ENCODE measurements at places on chromosomes 6 and 20. TPM values are rescaled to one million over a fixed set of nuclear protein-coding genes. Genes with fewer than 3 reads are reported as not detected.

SIRPB2 gene
- total RNA-seq: 3.0 TPM

KCNK16 gene
- total RNA-seq: not detected

BTNL2 gene
- not detected for total RNA-seq

PHACTR3 gene
- 2.4 TPM for total RNA-seq

ZNF311 gene
- 1.5 TPM for total RNA-seq

EFCAB8 gene
- not detected for total RNA-seq

REM1 gene
- total RNA-seq: 0.96 TPM

TMEM170B gene
- 8.3 TPM for total RNA-seq

HLA-DOA gene
- total RNA-seq: 14.8 TPM

TTLL9 gene
- 1.3 TPM for total RNA-seq

MAPK13 gene
- 50.9 TPM for total RNA-seq

PGC gene
- total RNA-seq: not detected

KHDC1 gene
- total RNA-seq: 5.1 TPM

SLC13A3 gene
- 1.8 TPM for total RNA-seq

BTN1A1 gene
- total RNA-seq: not detected

ELOVL4 gene
- 0.88 TPM for total RNA-seq

BTBD9 gene
- total RNA-seq: 24.0 TPM

SS18L1 gene
- 18.0 TPM for total RNA-seq

STMND1 gene
- not detected for total RNA-seq

SRMS gene
- not detected for total RNA-seq

MTFR2 gene
- total RNA-seq: 0.59 TPM

HNF4A gene
- total RNA-seq: not detected

RAET1L gene
- total RNA-seq: not detected

FAM83C gene
- not detected for total RNA-seq

PAQR8 gene
- 4.1 TPM for total RNA-seq

CYP21A2 gene
- 0.33 TPM for total RNA-seq

ENPP4 gene
- 26.3 TPM for total RNA-seq

CLDN20 gene
- total RNA-seq: not detected

SPINT3 gene
- not detected for total RNA-seq

PI3 gene
- total RNA-seq: not detected

SLC52A3 gene
- total RNA-seq: 2.0 TPM

LCA5 gene
- 18.8 TPM for total RNA-seq

B3GALT4 gene
- 19.8 TPM for total RNA-seq

CEP43 gene
- 39.9 TPM for total RNA-seq

ARHGAP40 gene
- total RNA-seq: not detected

DPPA5 gene
- total RNA-seq: not detected

CHRNA4 gene
- 0.54 TPM for total RNA-seq

OR2W1 gene
- not detected for total RNA-seq

SLC26A8 gene
- total RNA-seq: 0.13 TPM

DPM1 gene
- 48.8 TPM for total RNA-seq

FAM83D gene
- total RNA-seq: 0.78 TPM

LRRC1 gene
- total RNA-seq: 45.3 TPM

LGSN gene
- total RNA-seq: not detected

OCSTAMP gene
- not detected for total RNA-seq

AIF1 gene
- 8.1 TPM for total RNA-seq

GABRR1 gene
- total RNA-seq: not detected

OXT gene
- total RNA-seq: not detected

AVP gene
- total RNA-seq: not detected

SRSF6 gene
- total RNA-seq: 101 TPM

IL17F gene
- total RNA-seq: not detected
